Activated CD4-positive, alpha-beta T cell treated with anti-CD3 and anti-CD28 coated beads, Interleukin-2, Interleukin-6, amounts not matched to agents 100 ng/mL and 50 ng/mL, durations not matched to agents 16 hours and 8 hours (primary cell): ENCODE measurements at places on chromosomes 3 and 15.

DNA sequence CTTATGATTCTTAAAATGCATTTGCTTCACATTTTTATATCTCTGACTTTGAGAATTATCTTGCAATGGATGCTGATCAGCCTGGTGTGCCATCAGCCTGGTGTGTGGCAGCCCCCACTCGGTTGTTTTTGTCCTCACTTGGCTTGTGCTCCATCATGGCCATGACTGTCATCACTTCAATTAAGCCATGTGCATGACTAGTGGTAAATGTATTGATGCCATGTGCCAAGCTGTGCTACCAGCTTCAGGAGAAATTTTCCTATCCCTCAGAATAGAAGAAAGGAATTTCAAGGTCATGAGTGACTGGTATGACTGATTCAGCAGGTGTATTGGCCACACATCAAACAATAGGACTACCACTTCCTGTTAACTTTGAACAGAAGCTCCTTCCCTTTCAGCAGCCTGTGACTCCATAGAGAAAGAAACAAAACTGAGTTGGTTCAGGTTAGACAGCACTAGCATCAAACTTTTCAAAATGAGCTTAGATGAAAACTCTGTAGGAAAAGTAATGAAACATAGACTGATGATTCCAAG lies 251.7 kb downstream of the GRM7 start:
- no peak for DNase-seq

DNA sequence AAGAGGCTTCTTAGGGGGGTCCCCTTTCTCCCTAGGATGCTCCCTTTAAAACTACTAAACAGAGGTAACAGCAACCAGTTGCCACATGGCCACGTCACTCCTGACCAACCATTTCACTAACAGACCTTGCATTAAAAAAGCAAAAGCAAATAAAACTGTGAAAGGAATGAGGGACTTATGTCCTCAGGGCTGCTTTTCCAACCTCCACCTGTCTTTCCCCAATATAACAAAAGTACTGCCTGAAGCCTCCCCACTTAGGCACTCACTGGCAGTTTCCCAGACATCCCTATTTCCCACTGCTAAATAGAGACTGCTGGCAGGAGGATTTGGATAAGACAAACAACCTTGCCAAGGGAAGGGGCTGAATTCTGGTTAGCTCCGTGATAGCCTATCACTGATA lies 130.3 kb downstream of the ATP8B4 start:
- no peak for DNase-seq

DNA sequence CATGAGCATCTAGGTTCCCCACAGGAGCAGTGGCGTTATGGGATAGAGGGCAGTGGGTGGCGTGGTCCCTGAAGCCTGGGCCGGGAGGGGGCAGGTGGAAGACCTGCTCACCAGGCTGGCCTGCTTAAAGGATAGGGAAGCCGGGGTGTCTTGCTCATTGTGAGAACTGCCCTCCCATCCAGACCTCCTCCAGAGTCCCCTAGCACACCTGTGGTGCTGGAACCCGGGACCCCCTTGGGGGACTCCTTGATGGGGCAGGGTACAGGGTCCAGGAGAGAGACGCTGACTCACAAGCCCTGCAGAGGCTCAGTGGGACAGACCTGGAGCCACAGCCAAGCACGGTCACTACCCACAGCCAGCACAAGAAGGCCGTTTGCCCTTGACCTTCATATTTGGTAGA lies 2.8 kb upstream of the RHCG start:
- DNase-seq: no peak

DNA sequence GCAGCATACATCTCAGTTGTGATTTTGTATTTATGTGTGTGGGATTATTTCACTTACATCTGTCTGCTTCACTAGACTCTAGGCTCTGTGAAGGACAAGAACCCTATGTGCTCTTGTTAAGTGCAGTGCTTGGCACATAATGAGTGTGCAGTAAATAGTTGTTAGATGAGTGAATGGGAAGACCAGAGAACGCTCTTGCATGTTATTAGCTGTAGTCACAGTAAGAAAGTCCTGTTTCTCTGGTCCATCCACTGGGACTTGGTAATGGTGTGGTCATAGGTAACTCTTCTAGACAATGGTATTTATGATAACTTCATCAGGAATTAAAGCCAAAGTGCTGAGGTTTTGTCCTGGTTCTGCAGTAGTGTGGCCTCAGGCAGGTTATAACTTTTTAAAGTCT lies 1.4 kb upstream of the AQP9 start:
- no peak for DNase-seq

- DNase-seq: no peak
Observed at GRCh38 chr3:78871048-78871447, 896.8 kb downstream of the ROBO1 start.

- DNase-seq: no peak
Observed at GRCh38 chr3:172330413-172330812, 117.8 kb downstream of the GHSR start.

DNA sequence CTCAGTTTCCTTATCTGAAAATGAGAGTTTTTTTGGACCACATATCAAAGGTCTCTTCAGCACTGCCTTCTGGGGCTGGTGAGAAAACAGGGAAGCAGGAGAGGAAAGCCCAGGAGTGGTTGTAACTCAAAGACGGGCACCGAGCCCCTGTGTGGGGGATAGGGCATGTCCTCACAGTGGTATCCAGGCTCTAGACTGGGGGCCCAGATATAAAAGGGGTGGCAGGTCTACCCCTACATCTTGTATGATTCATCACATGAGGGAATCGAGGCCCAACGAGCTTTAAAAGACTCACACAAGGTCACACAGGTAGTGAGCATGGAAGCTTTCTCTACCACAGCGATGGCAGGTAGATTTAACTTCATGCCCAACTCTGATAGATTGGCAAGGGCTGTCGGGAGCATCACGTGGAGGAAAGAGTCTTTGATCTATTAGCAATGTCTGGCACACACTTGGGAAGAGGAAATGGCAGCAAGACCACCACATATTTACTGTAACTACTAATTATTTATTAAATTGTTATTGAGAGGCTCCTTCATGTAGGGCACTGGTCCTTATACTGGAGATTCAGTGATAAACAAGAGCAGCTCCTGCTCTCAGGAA lies 4.1 kb upstream of the EPHB3 start:
- DNase-seq: no peak
